ENCODE measurements at places on chromosomes 2 and 18.

DNA sequence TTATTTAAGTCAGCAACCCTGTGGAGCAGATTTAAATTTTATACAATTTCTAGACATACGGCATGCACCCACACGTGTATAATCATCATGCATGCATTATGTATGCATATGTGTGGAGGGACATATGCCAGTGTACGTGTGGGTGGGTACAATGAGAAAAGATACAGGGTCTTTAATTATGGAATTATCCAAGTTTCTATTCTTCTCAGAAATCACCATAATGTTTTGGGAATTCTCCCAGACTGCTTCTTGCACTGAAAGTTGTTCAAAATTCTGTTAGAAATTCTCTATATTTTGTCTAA is 63.9 kb upstream of the TMEM18 start:
- DNase-seq: no peak

DNA sequence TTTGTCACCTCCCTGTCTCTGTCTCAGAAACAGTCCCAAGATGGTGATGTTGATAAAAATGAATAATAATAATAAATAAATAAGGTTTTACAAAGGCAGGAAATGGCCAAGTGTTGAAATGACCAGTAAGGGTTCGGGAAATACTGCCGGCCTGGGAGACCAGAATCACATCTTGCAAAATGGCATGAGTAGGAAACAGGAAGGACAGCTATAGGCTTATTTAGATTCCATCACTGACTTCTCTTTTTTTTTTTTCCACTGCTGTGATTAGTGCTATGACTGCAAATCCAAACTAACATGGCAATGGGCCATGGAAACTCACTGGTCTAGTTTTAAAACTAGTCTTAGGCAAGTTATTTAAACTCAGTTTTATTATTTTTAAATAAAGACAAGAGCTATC is 60.6 kb downstream of the SCN1A start:
- no peak for DNase-seq

- DNase-seq: peak; percentile 81
These were observed 4.7 kb upstream of the STAMBP start for GRCh38 chr2:73823916-73824523.

DNA sequence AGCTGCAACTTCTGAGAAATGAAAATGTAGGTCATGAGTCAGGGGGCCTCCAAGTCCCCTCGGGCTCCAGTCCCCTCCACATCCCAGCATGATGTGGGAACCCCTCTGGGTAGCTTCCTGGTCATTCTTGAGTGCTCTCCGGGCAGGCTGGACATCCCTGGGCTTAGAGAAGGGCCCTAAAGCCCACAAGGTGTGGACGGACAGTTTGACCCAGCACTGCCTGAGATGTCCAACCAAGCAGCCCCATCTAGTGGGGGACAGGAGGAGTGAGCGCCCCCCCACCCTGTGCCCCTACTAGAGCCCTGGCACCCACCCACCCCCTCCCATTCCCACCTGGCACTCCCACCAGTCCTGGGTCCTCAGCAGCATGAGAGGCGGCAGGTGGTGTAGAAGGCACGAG is 46.0 kb downstream of the CYP27C1 start:
- peak; percentile 43 for DNase-seq

GRCh38 chr2:188984680-188985079 is 10.5 kb downstream of the COL3A1 start:
- DNase-seq: peak; percentile 23

DNA sequence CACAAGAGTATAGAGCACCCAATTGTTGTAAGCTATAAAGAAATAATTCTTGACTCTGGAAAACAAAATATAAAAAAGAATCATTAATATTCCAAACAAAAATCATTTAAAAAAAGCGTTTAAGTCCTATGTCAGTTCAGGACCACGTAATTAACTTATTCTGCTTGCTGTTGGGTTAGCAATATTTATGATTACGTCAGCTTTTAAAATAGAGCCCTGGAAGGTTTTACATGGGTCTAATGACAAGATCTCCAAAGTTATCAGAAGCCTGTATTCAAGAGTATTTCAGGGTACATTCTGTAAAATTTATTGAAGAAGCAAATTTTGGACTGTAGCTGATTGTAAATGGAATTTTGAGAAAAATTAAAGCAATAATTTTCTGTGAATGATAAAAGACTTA is 521.6 kb downstream of the DCC start:
- DNase-seq: no peak

- DNase-seq: no peak
These were observed 31.0 kb upstream of the MGAT4A start for GRCh38 chr2:98761909-98762308.

DNA sequence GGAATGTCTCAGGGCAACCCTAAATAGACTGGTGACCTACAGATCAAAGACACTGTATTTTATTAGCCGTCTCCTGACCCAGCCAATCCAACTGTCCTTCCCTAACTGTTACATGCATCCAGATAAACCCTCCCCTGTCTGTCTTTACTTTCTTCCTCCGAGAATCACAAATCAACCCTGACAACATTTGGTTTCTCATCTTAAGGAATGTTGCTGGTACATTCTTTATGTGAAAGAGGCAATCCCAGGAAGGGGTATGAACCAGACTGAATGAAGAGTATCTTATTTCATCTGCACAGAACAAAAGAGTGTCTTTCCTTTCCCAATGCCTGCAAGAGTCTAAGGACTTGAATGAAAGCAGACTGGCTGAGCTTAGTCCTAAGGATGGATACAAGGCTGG is 113.9 kb upstream of the LTBP1 start:
- no peak for DNase-seq

DNA sequence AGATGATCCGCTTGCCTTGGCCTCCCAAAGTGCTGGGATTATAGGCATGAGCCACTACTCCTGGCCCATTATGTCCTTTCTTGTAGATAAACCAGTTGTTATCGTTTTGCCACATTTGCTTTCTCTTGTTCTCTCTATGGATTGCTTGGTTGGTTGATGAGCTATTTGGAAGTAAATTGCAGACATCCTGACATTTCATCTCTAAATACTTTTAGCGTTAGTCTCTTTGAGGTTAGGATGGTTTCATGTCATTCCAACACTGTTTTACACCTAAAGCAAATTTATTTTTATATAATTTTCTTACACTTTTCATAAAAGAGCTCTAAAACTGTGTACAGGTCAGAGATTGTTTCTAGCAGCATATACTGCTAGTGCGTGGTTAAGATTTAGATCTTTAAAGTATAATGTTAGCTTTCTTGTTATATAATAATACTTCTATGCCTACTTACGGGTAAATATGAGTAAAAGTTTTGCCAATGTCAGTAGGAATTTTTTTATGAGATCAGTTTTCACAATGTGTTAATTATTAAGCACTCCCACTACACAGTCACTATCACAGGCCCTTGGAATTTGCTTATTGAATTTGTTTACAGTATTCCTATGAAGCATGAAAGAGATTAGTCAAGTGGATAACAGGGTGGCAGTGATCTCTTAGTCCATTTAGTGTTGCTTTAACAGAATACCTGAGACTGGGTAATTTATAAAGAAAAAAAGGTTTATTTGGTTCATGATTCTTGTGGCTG is 10.3 kb downstream of the POLI start:
- DNase-seq: no peak

DNA sequence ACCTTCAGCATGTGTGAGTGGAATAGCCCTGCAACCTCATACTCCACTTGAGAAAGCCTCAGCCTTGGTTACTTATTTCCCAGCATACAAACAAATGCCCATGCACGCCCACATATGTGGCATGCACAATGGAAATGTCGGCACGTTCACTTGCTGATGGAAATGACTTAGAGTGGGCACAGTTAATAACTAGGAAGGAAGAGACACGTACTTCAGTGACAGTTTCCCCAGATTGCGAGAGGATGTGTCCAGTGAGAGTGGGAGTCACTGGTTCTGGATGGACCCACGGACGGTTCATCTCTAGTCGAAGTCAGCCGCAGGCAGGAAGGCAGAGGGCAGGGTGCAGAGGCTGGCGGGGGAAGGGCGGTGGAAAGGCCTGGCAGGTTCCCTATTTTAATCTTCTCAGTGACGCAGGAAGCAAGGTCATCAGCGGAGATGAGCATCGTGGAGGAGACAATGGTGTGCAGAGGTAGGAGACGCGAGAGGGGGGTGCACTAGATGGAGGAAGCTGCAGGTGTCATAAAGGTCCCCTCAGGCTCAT is 350.7 kb upstream of the MYT1L start:
- no peak for DNase-seq

Measured in MCF 10A (cell line).